Stimulated activated CD4-positive, alpha-beta T cell treated with anti-CD3 and anti-CD28 coated beads, Interleukin-12 subunit alpha, Interleukin-12 subunit beta, amount 100 ng/mL, for 4 hours (primary cell): ENCODE measurements at places on chromosomes 2 and 18.

GRCh38 chr18:40849886-40850285, 1105.1 kb upstream of the PIK3C3 start:
- no peak for DNase-seq

DNA sequence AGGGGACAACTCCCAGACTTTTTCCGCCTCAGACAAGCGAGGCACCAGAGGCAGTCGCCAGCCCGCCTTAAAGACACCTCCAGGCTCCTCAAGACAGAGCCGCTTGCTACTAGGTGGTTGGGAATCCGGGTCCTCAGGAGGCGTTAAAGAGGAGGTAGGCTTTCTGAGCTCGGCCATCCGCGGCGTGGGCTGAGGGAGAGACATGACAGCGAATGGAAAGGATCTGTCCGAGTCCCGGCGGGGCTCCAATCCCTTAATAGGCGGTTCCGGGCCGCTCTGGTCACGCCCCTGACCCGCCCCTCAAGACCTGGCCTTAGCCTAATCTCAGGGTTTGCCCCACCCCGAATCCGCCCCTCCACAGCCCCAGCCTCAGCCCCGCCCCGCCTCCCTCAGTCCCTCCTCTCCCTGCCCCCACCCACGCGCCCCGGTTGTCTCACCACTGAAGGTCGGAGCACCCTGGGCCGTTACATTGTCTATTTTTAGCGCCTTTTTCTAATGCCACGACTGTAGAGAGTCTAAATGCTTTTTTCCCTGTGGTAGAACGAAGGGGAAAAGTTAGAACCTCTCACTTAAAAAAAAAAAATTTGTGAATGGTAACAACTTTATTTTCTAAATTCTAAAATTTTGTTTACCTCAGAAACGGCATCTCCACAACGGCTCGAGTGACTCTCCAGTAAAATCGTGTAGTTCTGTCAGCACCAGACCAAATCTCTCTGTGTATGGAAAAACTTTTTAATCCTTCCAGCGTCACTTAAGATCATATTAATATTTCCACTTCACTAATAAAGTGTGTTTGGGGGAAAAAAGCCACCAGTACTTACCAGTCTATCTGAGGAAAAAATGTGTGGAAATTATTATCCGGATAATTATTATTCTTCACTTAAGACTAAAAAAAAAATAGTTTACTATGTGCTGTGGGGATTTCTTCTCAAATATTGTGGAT, at the start of gene RAD51AP2:
Gene RAD51AP2 (minus strand): TSS at position 229 of the 943 bp plus-strand sequence. CDS start 25 bp downstream, at position 204.
- peak; percentile 13 for DNase-seq

GRCh38 chr2:67500541-67500940, 103.4 kb downstream of the ETAA1 start:
- DNase-seq, result no peak

GRCh38 chr18:47593744-47594472, 336.6 kb downstream of the SMAD2 start:
- DNase-seq, result no peak

DNA sequence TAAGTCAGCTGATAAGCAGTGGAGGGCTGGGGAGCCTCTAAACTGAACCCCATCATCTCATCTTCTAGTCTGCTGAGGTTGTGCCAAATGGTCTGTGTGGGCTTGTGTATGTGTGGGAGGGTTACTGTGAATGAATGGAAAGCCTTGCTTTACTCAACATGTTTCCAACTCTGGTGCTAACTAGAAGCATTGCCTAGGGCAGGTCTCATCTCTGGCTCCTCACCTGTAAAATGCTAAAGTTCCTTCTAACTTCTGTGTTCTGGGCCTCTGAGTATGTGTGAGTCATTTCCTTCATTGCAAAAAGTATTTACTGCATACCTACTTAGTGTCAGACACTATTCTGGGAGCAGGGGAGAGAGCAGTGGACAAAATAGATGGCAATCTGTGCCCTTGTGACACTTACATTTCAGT, 1.3 kb downstream of the LIPG start:
- DNase-seq, result no peak

DNA sequence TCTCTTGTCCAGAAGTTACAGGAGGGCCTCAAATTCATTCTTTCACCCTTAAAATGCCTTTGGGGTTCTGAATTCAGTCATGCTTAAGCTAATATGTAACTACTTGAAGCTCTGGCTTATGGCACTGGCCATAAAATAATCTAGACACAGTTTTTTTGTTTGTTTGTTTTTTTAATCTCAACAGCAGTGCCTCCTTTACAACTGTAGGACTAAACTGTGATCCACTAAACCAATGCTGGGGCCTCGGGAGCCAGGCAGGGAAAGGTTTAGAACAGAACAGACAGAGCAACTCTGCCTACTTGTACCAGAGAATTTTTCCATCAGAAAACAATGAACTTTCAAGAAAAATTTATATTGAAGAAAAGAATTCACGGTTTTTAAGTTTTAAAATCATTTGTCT, 1.7 kb downstream of the STAM2 start:
- no peak for DNase-seq

- DNase-seq, result no peak
Measured at GRCh38 chr18:79217979-79218604, 148.9 kb downstream of the ATP9B start.

DNA sequence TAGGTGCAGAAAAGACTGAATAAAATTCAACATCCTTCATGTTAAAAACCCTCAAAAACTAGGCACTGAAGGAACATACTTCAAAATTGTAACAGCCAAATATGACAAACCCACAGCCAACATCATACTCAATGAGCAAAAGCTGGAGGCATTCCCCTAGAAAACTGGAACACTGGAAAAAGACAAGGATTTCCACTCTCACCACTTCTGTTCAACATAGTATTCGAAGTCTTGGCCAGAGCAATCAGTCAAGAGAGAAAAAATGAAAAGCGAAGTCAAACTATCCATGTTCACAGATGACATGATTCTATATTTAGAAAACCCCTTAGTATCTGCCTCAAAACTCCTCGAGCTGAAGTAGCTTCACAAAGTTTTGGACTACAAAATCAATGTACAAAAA, 282.3 kb downstream of the PID1 start:
- no peak for DNase-seq
